ENCODE measurements at places on chromosomes 12 and 14.

DNA sequence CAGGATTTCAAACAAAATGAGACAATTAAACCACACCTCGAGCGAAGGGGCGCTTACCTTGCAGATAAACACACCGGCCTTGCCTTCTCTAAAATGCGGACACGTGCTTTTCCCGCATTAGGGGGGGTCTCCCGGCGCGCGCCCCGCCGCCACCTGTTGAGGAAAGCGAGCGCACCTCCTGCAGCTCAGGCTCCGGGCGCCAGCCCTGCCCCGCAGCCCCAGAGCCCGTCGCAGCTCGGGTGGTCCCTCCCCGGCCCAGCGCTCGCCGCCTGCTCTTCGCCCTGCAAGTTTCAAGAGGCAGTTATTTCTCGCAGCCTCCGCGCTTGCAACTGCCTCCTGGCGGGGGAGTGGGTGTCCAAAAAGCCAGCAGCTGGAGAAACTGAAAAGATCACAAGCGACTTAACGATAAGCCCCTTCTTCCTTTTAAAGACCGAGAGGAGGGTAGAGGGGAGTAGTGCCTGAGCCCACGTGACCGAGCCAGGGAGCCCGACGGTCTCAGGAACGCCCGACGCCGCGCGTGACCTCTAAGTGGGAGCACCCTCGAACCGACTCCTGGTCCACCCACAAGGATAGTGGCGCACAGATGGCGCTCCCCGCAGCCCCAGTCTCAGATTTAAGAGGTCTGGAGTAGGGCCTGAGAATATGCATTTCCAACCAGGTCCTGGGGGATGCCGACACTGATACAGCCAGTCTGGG is at the start of gene ESR2:
Gene ESR2, minus strand, starts transcription at position 396 of the 696 bp plus-strand sequence. CDS start 11,386 bp downstream, outside the sequence.
- DNase-seq, result no peak

DNA sequence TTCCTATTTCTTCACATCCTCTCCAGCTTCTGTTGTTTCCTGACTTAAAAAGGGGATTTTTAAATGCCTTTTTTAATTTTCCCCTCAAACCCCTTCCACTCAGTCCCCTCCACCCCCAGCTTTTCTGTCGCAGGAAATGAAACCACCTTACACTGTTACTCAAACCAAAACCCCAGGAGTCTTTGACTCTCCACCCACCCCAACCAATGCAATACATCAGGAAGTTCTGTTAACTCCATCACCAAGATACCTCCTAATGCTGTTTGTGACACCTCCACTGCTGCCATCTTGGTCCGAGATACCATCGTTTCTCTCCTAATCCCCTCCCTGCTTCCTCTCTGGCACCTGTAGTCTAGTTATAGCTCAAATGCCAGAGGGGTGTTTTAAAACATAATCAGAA is 25.4 kb upstream of the CPM start:
- no peak for DNase-seq

- no peak for DNase-seq
These were observed 16.4 kb downstream of the DAO start for GRCh38 chr12:108896336-108896735.

GRCh38 chr14:37230551-37231194 is 32.9 kb downstream of the MIPOL1 start:
- DNase-seq, result no peak

GRCh38 chr12:118543651-118544050 is 167.3 kb downstream of the SUDS3 start:
- DNase-seq, result no peak

Measured in central memory CD8-positive, alpha-beta T cell (primary cell).